Stimulated activated CD8-positive, alpha-beta memory T cell treated with anti-CD3 and anti-CD28 coated beads, Interleukin-15, amount 100 ng/mL, for 1 hour (primary cell): ENCODE measurements at places on chromosomes 16 and 17.

DNA sequence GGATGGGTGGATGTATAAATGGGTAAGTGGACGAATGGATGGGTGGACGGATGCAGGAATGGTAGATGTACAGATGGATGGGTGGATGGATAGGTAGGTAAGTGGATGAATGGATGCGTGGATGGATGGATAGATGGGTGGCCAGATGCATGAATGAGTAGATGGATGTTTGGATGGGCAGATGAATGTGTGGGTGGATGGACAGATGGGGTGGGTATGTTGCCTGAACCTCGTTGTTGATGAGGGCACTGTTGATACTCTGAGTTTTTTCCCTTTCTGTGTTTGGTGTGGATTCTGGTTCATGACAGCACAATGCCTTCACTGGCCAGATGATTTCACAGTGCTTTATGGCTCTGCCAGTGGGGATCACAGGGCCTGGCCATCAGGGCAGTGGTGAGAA is 208.3 kb downstream of the NPIPB11 start:
- DNase-seq: no peak

DNA sequence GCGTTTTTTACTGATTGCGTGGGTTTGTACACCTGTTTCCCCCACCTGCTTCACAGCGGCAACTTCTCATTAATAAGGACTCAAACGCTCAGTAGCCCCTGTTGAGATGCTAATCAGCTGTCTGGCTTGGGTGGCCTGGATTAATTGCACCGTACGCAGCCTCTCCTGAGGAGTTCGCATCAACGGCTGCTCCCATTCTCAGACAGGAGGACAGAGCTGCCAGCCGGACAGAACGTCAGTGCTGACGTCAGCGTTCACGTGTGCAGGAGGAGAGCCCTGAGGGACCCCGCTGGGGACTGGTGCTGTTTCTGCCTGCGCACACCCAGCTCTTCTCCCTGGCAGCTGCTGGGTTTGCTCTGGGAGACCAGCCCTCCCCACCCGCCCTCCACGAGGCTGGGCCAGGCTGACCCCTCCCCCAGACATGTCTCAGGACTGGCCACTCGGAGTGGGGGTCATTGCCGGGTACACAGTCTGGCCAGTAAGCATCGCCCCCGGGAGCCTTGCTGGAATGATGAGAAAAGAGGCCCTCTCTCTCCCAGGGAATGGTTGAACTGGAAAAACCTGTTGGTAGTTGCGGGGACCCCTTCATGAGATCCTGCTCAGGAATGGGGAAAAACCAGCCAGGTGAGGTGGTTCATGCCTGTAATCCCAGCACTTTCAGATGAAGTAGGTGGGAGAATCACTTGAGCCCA is 5.7 kb upstream of the BANP start:
- DNase-seq: no peak

GRCh38 chr17:60163108-60163784 is 13.5 kb downstream of the CA4 start:
- DNase-seq: no peak

- DNase-seq: no peak
These were observed 76.9 kb downstream of the WSCD1 start for GRCh38 chr17:6147042-6147441.

GRCh38 chr17:6461246-6461645 is 17.0 kb downstream of the PIMREG start:
- DNase-seq: no peak

- DNase-seq: no peak
These were observed 17.3 kb downstream of the BANP start for GRCh38 chr16:87968541-87968940.

- DNase-seq: no peak
These were observed 9.6 kb downstream of the ZNF205 start for GRCh38 chr16:3121851-3122467.

DNA sequence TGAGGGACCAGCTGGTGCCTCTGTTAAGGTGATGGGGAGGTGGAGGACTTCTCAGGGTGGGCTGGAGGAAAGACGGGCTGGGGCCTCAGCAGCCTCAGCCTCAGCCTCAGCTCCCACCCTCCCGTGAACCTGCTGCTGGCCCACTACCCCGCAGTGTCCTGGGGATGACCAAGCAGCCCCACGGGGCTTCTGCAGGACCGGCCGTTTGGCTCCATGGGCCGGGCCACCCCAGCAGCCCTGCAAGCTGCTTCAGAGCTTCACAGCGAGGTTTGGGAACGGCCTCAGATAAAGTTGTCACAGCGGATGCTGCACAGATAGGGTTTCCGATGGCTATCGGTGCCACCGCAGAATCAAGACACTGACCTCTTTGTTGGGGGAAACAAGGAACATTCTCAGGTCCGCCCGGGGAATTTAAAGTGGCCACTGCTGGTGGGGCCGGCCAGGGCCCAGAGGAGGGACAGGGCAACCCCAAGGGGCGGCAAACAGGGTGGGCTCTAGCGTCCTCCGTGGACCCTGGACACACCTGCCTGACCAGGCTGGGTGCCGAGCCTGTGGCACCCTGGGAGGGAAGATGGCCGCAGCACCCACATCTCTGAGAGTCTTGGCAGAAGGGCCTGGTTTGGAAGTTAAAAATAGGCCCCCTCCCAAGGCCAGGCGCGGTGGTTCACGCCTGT is 47.8 kb upstream of the ZC3H18 start:
- no peak for DNase-seq

- no peak for DNase-seq
These were observed 8.4 kb downstream of the MYO1C start for GRCh38 chr17:1484060-1484535.

DNA sequence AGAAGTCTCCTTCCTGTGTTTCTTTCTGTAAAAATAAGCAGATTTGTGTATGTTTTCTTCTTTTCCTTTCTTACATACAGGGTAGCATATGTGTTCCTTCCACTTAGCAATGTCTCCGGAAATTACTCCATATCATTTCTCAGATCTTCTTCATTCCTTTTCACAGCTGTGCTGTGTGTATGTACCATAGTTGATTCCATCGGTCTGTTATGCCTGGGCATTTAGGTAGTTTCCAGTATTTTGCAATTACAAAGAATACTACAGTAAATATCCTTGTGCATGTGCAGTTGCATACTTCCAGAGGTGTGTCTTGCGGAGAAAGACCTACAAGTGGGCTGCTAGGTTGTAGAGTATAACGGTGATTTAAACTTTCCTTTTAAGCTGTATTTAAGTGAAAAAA is 69.8 kb downstream of the CLEC16A start:
- DNase-seq: no peak

DNA sequence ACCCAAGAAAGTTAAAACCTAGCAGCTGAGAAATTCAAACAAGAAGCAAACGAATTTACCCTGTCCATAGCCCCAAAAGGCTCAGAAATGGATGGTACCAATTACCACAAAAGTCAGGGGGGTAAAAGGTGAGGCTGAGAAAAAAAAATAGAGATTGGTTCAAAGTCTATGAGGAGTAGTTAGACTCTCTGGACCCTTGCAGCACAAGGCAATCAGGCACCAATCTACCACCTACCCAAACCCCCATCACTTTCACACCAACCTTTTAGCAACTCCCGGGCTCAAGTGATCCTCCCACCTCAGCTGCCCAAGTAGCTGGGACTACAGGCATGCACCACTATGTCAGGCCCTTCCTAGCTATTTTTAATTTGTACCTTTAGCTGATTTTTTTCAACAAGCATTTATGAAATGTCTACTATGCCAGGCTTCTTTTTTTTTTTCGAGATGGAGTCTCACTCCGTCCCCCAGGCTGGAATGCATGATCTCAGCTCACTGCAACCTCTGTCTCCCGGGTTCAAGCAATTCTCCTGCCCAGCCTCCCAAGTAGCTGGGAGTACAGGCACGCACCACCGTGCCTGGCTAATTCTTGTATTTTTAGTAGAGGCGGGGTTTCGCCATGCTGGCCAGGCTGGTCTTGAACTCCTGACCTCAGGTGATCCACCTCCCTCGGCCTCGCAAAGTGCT is 40.8 kb downstream of the USP32 start:
- no peak for DNase-seq

- no peak for DNase-seq
These were observed 47.6 kb downstream of the LMF1 start for GRCh38 chr16:923184-923583.

- DNase-seq: no peak
These were observed 57.4 kb downstream of the HS3ST3A1 start for GRCh38 chr17:13544292-13544691.

GRCh38 chr17:19546289-19547065 is 12.8 kb downstream of the SLC47A1 start:
- no peak for DNase-seq

DNA sequence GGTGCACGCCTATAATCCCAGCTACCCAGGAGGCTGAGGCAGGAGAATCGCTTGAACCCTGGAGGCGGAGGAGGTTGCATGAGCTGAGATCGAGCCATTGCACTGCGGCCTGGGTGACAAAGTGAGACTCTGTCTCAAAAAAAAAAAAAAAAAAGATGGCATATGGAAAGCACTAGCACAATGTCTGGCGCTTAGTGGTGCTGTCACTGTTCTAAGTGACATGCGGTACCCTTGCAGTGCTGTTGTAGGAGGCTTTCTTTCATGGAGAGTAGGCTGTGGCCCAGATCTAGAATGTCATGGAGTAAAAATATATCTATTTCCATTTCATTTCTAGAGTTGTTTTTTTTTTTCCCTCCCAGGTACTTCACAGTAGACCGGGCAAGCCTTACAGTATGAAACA is 14.6 kb upstream of the METTL9 start:
- DNase-seq: no peak

DNA sequence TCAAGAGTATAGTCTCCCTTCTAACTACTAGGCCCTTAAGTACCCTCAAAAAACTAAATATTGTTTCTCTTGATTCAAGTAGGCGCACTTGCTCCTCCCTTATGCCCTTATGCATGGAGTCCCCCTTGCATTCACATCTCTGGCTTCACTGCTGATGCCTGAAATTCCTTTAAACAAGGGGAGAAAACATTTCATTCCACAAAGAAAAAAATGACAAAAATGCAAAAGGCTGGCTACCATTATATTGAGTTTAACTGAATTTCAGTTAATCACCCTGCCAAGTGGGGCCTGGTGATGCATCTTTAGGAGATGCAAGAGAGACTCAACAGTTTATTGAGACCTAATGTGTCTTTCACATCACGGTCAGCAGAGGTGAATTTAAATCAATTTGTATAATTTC is 35.6 kb downstream of the CRLF3 start:
- no peak for DNase-seq

- no peak for DNase-seq
These were observed 16.6 kb downstream of the RMI2 start for GRCh38 chr16:11361701-11362451.

- DNase-seq: no peak
These were observed 15.6 kb downstream of the RFWD3 start for GRCh38 chr16:74650966-74651567.

DNA sequence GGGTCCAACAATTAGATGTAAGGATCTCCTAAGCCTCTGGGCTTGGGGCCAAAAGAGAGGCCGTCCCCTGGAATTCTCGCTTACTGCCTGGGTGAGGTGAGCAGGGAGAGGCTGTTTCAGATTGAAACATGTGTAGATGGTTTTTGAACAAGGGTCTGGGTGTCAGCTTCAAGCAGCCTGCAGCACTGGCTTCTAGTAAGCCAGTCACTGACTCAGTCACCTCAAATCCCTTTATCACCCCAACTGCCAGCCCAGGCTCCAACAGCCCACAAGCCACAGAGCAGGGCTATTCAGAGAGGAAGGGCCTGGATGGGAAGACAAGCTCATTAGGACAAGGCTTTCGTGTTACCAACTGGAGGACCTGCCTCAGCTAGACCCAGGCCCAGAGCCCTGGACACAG is 180.2 kb downstream of the CCT6B start:
- no peak for DNase-seq
